Activated T-cell treated with anti-CD3 and anti-CD28 coated beads, Interleukin-2, amount 50 U/mL, for 72 hours (primary cell): ENCODE measurements at places on chromosomes 13 and 19. TPM values are rescaled to one million over a fixed set of nuclear protein-coding genes. Genes with fewer than 3 reads are reported as not detected.

DNA sequence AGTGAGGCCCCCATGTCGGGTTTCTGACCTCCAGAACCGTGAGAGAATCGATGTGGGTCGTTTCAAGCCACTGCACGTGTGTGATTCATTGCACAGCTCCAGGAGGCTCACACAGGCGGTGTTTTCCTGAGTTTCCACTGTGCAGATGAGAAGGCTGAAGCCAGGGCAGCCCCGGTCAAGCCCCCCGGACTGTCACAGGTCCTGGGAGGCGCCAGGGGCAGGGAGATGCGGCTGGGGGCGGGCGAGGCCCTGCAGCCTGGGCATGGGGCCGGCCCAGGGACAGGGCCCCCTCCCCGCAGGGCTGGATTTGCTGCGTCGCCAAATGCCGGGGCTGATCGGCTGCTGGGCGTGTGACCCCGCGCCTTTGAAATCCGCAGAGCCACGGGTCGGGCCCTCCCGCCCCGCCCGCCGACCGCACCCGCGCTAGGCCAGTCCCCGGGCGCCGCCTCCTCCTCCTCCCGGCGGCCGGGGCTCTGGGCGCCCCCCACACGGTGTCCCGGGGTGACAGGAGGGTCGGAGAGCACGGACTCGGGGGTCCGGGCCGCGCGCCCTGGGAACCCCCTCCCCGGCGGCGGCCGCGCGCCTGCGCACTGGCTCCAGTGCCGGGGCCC lies 9.9 kb upstream of the MKNK2 start:
- peak overlapping the region; percentile 97 for H3K27ac ChIP-seq
- peaks cover 31% of the 10 kb centered on the region for H3K4me1 ChIP-seq
- H3K36me3 ChIP-seq = no peaks in the 10 kb centered on the region
- DNase-seq = peak; percentile 72
- no peaks in the 10 kb centered on the region for H3K27me3 ChIP-seq

- DNase-seq = no peak
- no peak overlapping the region for H3K4me3 ChIP-seq
- H3K27ac ChIP-seq = no peak overlapping the region
- H3K4me1 ChIP-seq = peaks cover 6% of the 10 kb centered on the region
Observed at GRCh38 chr19:46069806-46070341, 29.1 kb upstream of the IGFL4 start.

GRCh38 chr13:27359199-27359821 lies 65.1 kb upstream of the GTF3A start:
- H3K27me3 ChIP-seq = peaks cover 20% of the 10 kb centered on the region
- no peak overlapping the region for H3K4me3 ChIP-seq
- H3K36me3 ChIP-seq = no peaks in the 10 kb centered on the region
- no peaks in the 10 kb centered on the region for H3K4me1 ChIP-seq
- DNase-seq = peak; percentile 69

GRCh38 chr13:94673851-94674250 lies 38.5 kb downstream of the SOX21 start:
- no peak overlapping the region for H3K27ac ChIP-seq
- peaks cover 5% of the 10 kb centered on the region for H3K4me1 ChIP-seq
- H3K36me3 ChIP-seq = peaks cover 2% of the 10 kb centered on the region
- H3K4me3 ChIP-seq = no peak overlapping the region

GRCh38 chr19:47226426-47227351 lies 4.3 kb downstream of the BBC3 start:
- H3K36me3 ChIP-seq = peaks cover 15% of the 10 kb centered on the region
- peak overlapping the region; percentile 84 for H3K4me3 ChIP-seq
- H3K27me3 ChIP-seq = no peaks in the 10 kb centered on the region
- H3K27ac ChIP-seq = peak overlapping the region; percentile 83
- peak; percentile 82 for DNase-seq

GRCh38 chr19:3125900-3126524 lies 9.8 kb upstream of the GNA15 start:
- peak; percentile 81 for DNase-seq
- peaks cover 7% of the 10 kb centered on the region for H3K27me3 ChIP-seq
- no peak overlapping the region for H3K27ac ChIP-seq
- no peak overlapping the region for H3K4me3 ChIP-seq
- peaks cover 7% of the 10 kb centered on the region for H3K4me1 ChIP-seq

DNA sequence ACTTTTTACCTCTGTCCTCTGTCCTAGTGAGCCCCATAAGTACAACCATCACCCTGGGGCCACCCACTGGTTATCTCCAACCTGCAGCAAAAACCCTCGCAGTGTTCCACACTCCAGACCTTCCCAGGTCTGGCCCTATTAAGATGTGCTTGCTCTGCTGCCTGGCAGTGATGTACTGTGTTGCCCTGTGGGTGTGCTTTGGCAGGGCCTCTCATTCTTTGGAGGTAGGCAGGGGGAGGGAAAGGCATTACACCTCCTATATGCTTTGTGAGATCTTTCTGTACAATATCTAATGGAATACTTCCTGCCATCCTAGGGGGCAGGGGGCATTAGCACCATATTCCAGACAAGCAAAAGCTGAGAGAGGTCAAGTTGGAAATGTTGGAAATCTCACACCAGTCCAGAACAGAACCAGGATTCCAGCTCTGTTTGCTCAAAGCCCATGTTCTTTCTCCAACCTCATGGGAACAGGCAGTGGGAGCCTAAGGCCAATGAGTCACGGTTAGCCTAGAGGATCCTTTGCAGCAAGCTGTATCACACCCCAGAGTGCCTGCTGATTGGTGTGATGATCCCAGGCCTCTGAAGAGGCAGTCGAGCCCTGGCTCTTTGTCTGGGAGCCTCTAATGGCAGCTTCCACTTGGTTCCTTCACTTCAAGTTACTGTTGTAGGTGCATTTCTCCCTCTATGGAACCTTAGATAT lies 59.7 kb upstream of the UBL3 start:
- no peak overlapping the region for H3K27ac ChIP-seq
- no peak overlapping the region for H3K4me3 ChIP-seq
- peaks cover 26% of the 10 kb centered on the region for H3K4me1 ChIP-seq
- DNase-seq = no peak

DNA sequence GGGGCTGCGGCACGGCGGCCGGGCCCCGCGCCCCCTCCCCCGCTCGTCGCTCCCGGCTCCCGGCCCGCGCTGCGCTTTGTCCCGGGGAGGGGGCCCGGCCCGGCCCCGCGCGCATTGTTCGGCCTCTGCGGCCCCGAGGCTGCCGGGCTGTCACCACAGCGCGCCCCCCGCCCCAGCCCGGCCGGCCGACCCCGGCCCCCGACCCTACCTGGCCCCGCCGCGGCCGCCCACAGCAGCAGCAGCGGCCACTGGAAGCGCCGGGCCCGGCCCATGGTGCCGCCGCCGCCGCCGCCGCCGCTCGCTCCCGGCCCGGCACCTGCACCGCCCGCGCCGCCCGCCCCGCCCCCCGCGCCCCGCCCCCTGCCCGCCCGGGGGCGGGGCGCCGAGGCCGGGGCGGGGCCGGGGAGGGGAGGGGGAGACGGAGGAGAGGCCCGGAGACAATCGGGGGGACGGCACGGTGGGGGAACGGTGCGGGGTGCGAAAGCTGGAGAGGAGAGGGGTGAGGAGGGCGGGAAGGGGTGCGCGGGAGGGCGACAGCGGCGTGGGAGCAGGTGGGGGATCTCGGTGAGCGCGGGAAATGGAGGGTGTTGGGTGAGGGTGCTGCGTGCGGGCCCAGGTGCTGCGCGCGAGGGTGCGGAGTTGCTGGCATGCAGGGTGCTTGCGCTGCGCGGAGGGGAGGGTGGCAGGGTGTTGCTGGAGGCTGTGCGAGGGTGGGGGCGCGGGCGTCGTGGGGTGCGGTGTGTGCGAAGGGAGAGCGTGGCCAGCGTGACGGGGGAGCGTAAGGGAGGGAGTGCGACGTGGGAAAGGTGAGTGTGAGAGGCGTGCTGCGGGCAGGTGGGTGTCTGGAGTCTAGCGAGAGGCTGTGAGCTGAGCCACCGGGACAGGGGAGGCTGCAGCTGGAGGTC lies at the start of gene CADM4:
Gene CADM4 (minus strand): TSS at position 332 of the 905 bp plus-strand sequence. CDS start 60 bp downstream, at position 272.
- peaks cover 46% of the 10 kb centered on the region for H3K27me3 ChIP-seq
- H3K4me3 ChIP-seq = peak within 1 kb of the TSS; percentile 78
- H3K4me1 ChIP-seq = peaks cover 15% of the 10 kb centered on the region

GRCh38 chr13:29758531-29759114 lies 91.8 kb downstream of the UBL3 start:
- peak overlapping the region; percentile 6 for H3K27ac ChIP-seq
- peak overlapping the region; percentile 37 for H3K4me3 ChIP-seq
- H3K27me3 ChIP-seq = no peaks in the 10 kb centered on the region
- peaks cover 18% of the 10 kb centered on the region for H3K4me1 ChIP-seq

GRCh38 chr19:56637976-56638555 lies 4.9 kb upstream of the SMIM17 start:
- DNase-seq = peak; percentile 59
- no peaks in the 10 kb centered on the region for H3K4me1 ChIP-seq
- H3K4me3 ChIP-seq = no peak overlapping the region
- no peak overlapping the region for H3K27ac ChIP-seq
- peaks cover 30% of the 10 kb centered on the region for H3K36me3 ChIP-seq

DNA sequence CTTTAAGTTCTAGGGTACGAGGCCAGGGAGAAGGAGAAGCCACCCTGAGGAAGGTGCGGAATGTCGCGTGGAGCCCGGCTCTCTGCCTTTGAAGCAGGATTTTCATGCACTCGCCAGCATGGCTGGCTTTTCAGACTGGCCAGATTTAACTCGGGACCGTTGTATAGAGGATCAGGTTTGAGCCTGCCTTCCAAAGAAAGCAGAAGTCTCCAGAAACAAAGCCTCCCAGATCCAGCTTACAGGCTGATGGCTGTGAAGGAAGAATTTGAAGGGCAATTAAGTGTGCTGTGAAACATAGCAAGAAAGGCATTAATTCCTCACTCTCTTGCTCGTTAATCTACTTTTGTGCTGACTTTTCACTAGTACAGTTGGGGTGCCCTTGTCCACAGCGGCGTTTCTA lies 140.2 kb downstream of the SOX1 start:
- no peaks in the 10 kb centered on the region for H3K4me1 ChIP-seq
- H3K36me3 ChIP-seq = no peaks in the 10 kb centered on the region
- H3K27me3 ChIP-seq = peaks cover 42% of the 10 kb centered on the region
- H3K4me3 ChIP-seq = no peak overlapping the region

DNA sequence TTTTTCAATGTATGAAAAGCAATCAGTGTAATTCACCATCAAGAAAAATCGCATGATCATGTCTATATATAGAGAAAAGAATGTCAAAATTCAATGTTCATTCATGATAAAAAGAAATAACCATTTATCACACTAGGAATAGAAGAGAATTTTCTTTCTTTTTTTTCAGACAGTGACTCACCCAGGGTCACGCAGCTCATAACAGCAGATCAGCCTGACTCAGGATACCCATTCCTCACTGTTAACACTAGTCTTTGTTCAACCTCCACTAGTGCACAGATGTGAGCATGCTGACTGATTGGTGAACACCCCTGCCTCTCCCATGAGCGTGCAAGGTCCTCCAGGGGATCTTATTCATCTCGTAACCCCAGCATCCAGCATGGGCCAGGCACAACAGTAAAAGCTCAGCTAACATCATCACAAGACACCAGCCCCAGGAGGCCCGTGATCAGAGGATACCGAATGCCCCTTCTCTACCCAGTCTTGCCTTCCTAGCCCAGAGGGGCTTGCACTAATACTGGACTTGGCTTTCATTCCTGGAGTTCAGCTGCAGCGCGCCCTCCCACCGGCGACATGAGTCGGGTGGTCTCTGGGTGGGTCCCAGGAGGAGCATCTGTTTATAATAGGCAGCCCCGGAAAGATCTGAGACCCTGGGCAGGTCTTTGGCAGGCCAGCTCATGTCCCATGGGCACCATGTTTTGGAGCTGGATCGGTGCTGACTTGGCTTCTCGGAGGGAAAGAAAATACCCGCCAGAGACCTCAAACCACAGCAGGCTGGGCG lies 539.5 kb upstream of the SLC10A2 start:
- no peak overlapping the region for H3K27ac ChIP-seq
- no peaks in the 10 kb centered on the region for H3K36me3 ChIP-seq
- DNase-seq = no peak
- H3K4me3 ChIP-seq = no peak overlapping the region
- H3K27me3 ChIP-seq = no peaks in the 10 kb centered on the region

- no peak overlapping the region for H3K4me3 ChIP-seq
- DNase-seq = peak; percentile 31
- H3K4me1 ChIP-seq = peaks cover 8% of the 10 kb centered on the region
- H3K27ac ChIP-seq = peak overlapping the region; percentile 70
- peaks cover 2% of the 10 kb centered on the region for H3K36me3 ChIP-seq
Observed at GRCh38 chr13:48078251-48078656, 16.6 kb downstream of the MED4 start.

DNA sequence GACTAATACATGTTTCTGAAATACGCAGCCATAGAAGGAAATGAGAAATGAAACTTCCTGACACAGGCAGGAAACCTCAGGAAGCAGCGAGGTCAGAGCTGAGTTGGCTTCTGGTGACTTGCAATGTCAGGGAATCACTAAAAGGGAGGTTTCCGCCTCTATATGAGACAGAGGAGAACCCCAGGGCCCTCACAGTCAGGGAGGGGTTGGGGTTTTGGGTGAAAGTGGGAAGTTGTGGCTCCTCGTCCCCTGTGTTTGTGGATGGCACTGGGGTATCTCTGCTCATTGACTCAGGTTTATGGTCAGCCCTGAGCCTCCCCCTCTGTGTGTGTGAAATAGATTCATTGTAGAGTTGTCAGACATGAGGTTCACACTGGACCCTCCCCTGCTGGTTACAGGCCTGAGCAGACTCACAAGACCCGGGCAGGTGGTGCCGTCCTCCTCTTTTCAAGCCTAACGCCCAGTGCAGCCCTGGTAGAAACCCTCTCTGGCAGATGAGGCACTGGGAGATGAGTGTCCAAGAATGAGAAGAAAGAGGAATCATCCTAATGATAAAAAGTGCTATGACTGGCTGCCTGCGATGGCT lies 5.5 kb upstream of the LILRA6 start:
- H3K4me3 ChIP-seq = peak overlapping the region; percentile 61
- peak; percentile 58 for DNase-seq
- H3K27me3 ChIP-seq = no peaks in the 10 kb centered on the region
- peaks cover 16% of the 10 kb centered on the region for H3K4me1 ChIP-seq
- H3K27ac ChIP-seq = no peak overlapping the region

DNA sequence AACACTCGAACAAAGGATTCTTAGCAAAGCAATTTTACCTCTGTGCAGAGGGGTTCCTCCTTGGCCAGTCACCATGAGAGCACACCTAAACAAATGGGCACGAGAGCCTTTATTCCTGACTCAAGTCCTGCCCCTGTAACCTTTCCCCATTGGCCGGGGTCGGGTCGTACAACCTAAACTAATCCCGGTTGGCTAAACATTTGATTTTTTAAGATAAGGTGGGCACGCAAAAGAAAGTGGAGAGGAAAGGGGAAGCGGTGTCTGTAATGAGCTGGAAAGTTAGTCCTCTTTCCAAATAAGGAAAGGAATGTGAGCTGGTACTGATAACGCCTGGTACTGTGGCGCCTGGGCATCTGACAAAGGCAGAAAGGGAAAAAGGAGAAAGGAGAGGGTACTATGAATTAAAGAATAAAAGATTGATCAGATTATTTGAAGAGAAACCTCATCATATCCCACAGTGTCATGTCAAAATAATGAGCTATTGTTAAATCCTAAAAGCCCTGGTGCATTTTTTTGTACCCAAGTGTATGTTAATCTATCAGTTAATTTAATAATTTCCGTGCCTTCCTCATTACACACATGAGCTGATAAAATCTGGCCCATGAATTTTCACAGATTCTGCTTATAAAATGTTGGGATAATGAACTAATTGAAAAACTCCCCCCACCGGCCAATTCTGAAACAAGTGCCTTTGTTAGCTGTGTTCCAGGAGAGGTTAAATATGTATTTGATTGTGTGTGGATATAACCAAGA lies 335.7 kb downstream of the RFC3 start:
- H3K4me3 ChIP-seq = no peak overlapping the region
- peaks cover 2% of the 10 kb centered on the region for H3K36me3 ChIP-seq
- peaks cover 20% of the 10 kb centered on the region for H3K4me1 ChIP-seq
- no peak overlapping the region for H3K27ac ChIP-seq
- H3K27me3 ChIP-seq = peaks cover 39% of the 10 kb centered on the region

GRCh38 chr13:81988567-81988966 lies 1647.6 kb upstream of the SPRY2 start:
- H3K27ac ChIP-seq = no peak overlapping the region
- H3K4me1 ChIP-seq = no peaks in the 10 kb centered on the region
- H3K4me3 ChIP-seq = no peak overlapping the region
- H3K36me3 ChIP-seq = no peaks in the 10 kb centered on the region

GPR42 gene
- 1.9 TPM for total RNA-seq

MEDAG gene
- total RNA-seq = 0.09 TPM
